ENCODE measurements at places on chromosomes 12 and 14.
A peak's percentile ranks its signal among the peaks of the same experiment; 100 is the strongest.

DNA sequence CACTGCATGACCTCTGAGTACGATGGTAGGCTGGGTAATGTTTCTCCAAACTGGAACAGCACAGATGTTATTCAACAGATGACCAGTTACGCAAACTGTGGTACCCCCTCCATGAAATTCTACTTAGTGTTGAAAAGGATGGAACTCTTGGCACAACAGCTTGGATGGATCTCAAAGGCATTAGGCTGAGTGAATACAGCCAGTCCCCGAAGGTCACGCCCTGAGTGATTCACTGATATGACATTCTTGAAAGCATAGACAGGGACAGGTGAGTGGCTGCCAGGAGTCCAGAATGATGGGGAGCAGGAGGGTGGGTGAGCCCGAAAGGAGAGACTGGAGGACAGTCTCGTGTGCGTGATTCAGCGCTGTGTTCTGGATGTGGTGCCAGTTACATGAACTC, 187.5 kb upstream of the TMEM132C start:
- H3K4me3 ChIP-seq: no peak overlapping the region

DNA sequence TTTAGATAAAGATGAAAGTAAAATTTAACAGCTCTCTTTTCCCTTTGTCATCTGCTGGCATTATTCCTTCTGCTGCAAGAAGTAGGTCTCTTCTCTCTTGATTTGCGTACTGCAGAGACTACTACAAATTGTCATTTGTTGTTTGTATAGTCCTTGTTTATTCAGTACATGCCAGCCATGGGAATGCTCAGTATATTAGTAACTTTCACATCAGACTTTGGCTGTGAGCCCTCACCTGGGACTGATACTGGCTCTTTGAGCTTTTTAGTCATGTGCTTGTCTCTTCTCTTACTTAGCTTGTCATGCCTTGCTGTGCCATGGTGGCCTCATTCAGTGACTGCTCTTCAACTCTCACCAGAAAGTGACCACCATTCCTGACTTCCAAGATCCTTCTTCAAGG, 169.8 kb downstream of the PRKCH start:
- no peaks in the 10 kb centered on the region for H3K36me3 ChIP-seq
- no peak for DNase-seq
- no peaks in the 10 kb centered on the region for H3K27me3 ChIP-seq

GRCh38 chr12:75457191-75457590, 23.4 kb upstream of the GLIPR1 start:
- H3K27me3 ChIP-seq: no peaks in the 10 kb centered on the region
- no peak for DNase-seq
- H3K4me1 ChIP-seq: no peaks in the 10 kb centered on the region
- H3K4me3 ChIP-seq: no peak overlapping the region

DNA sequence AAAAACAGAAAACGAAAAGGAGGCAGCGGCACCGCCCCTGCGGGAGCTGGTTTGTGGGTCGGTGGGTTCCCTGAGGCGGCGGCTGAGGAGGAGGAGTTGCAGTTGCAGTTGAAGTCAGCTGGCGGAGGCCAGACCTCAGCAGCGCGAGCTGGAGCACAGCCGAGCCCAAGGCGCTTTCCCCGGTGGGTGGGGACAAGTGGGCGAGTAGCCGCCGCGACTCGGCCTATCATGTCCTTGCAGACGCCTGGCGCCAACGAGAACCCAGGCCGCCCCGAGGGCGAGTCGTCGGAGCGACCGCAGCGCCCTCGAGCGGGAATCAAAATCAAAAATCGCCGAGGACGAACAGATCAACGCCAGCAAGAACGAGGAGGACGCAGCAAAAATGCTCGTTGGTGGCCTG, 12.7 kb upstream of the CLEC1A start:
- no peak overlapping the region for H3K27ac ChIP-seq
- DNase-seq: no peak
- no peaks in the 10 kb centered on the region for H3K27me3 ChIP-seq
- no peaks in the 10 kb centered on the region for H3K36me3 ChIP-seq
- H3K4me1 ChIP-seq: no peaks in the 10 kb centered on the region

DNA sequence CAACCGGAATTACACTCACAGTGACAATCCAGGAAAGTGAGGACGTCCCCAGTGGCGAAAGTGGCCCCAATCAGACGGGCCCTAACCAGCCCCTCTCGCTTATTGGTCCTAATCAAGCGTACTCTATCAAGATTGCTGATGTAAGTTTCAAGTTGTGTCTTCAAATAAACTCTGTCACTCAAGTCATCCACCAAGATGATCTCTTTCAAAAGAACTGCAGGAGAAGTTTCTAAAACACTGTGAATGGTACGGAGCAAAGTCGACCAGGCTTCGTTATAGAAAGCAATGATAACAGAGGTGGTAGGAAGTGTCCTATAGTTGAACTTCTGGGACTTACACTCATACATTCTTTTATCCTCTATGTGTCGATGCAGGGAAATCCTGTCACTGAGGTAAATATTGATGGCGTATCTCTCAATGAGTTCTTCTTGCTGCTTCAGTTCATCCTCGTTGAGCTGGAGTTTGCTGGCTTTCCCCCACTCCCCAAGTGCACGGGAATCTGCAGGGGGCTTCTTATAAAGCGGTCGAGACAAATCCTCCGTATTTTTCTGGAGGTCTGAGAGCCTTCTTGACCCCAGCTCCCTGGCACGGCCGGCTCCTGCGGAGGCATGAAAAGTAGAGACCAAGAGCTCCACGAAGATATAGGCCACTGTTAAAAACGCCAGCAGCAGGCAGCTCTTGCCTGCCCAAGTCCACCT, 604 bp downstream of the GALNT4 start:
- DNase-seq: no peak
- H3K4me1 ChIP-seq: peaks cover 17% of the 10 kb centered on the region
- H3K4me3 ChIP-seq: peak overlapping the region; percentile 99
- peak overlapping the region; percentile 97 for H3K27ac ChIP-seq

DNA sequence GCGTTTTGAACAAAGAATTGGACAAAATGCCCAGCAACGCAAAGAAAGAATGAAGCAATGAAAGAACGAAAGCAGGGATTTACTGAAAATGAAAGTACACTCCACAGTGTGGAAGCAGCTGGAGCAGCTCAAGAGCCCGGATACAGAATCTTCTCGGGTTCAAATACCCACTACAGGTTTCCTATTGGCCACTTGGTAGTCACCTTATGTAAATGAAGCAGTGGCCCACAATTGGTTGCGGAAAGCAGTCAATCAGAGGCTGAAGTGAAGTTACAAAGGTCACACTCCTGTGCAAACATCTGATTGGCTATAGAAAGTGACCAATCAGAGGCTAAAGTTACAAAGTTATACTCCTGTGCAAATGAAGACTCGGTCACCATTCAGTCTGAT, 15.0 kb upstream of the PPP1R13B start:
- H3K36me3 ChIP-seq: no peaks in the 10 kb centered on the region
- no peak for DNase-seq
- H3K4me1 ChIP-seq: peaks cover 8% of the 10 kb centered on the region
- H3K27me3 ChIP-seq: no peaks in the 10 kb centered on the region

GRCh38 chr12:988646-989045, 2.4 kb upstream of the ERC1 start:
- no peaks in the 10 kb centered on the region for H3K36me3 ChIP-seq
- H3K27ac ChIP-seq: no peak overlapping the region
- no peaks in the 10 kb centered on the region for H3K4me1 ChIP-seq
- DNase-seq: no peak
- no peak overlapping the region for H3K4me3 ChIP-seq
- no peaks in the 10 kb centered on the region for H3K27me3 ChIP-seq

GRCh38 chr14:54881235-54881760, 21.3 kb downstream of the GCH1 start:
- no peaks in the 10 kb centered on the region for H3K4me1 ChIP-seq
- no peaks in the 10 kb centered on the region for H3K36me3 ChIP-seq
- H3K4me3 ChIP-seq: peak overlapping the region; percentile 25
- DNase-seq: no peak
- peak overlapping the region; percentile 57 for H3K27ac ChIP-seq

DNA sequence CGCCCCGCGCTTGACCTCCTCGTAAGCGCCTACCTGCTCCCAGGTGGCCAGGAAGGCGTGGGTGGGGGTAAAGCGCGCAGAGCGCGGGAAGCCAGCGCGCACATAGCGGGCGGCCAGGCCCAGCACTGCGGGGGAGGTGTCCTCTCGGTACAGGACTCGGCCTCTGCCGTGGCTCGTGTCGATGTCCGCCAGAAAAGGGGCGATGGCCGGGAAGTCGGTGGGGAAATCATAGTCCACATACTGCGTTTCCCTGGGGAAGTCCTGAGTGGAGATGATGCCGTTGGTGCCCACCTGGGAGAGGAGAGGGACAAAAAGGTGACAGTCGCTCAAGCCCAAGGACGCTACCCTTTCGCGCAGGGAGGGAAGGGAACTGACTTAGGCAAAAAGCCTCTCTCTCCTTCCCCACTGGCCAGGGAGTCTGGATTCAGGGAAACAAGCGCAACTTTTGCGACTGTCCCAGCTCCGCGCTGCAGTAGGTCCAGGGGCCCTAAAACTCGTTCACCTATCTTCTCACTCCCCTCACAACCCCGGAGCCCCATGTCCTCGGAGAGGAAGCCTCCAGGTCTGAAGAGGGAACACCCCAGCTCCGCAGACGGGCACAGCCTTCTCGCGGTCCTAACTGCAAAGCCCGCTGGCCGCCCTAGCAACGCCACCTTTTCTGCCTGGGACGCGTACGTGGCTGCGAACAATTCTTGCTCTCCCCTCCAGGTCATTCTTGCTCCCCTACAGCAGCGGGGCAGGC, 815 bp downstream of the NID2 start:
- peaks cover 31% of the 10 kb centered on the region for H3K27me3 ChIP-seq
- DNase-seq: no peak
- H3K4me3 ChIP-seq: peak overlapping the region; percentile 82
- H3K36me3 ChIP-seq: no peaks in the 10 kb centered on the region

- no peak overlapping the region for H3K27ac ChIP-seq
- no peak overlapping the region for H3K4me3 ChIP-seq
- no peaks in the 10 kb centered on the region for H3K36me3 ChIP-seq
- DNase-seq: peak; percentile 4
- no peaks in the 10 kb centered on the region for H3K4me1 ChIP-seq
Measured at GRCh38 chr12:28248555-28249145, 58.4 kb downstream of the CCDC91 start.

GRCh38 chr14:21185491-21185890, 29.6 kb upstream of the OR5AU1 start:
- no peaks in the 10 kb centered on the region for H3K27me3 ChIP-seq
- H3K27ac ChIP-seq: no peak overlapping the region
- no peak for DNase-seq
- no peaks in the 10 kb centered on the region for H3K4me1 ChIP-seq
- H3K36me3 ChIP-seq: no peaks in the 10 kb centered on the region
- no peak overlapping the region for H3K4me3 ChIP-seq

DNA sequence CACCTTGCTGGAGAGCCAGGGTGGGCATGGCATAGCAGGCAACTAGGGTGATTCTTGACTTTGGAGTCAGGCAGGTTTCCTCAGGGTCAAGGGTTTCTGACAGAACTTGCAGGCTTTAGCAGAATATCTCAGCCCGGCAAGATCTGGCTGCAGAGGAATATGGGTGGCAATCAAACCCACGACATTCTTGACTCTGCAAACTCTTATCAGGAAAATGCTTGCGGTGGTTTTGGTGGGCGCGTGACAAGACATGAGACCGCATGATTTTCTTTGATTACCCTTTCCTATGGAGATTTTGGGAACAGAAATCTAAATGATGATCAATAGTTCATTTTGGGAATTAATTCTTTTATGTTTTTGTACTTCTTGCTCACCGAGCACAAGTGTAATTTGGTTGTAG, 449.5 kb downstream of the VRK1 start:
- DNase-seq: no peak
- H3K4me3 ChIP-seq: no peak overlapping the region
- H3K36me3 ChIP-seq: no peaks in the 10 kb centered on the region
- H3K27ac ChIP-seq: no peak overlapping the region
- no peaks in the 10 kb centered on the region for H3K27me3 ChIP-seq

DNA sequence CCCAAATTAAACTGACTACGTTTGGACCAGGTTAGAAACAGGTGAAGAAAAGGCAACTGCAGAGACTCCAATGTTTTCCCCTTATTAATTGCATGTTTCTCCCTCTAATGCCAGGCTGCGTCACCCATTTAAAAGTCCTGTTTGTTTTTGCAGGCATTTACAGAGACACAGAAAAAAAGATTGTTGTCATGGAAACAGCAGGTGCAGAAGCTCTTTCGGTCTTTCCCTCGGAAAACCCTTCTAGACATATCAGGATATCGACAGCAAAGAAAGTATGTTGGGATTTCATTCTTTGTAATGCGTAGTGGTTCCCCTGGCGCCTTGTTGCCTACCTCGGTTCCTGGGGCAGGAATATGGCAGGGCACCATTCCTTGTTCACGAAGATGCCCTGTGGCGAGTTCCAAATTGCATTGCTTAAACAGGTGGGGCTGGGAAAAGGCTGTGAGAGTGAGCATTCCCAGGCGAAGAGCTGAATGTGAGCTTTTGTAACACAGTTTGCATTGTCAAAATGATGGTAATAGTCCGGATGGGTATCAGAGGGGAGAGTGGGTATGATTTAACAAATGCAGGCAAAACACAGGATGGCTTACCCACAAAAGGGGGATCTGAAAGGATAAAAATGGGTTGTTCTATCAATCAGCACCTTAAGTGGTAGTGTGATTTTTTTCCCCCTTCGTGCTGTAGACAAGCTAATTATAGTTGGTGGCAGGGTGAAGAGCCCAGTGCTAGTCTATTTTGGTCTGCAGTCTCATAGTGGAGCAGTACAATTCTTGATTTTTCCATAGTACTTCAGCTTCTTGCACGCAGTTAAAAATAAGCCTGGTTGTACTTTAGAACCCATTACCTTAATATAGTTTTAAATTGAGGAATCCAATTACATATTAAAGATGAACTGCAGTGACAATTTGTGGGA, 132.4 kb downstream of the GCH1 start:
- DNase-seq: no peak
- peaks cover 21% of the 10 kb centered on the region for H3K4me1 ChIP-seq
- H3K27me3 ChIP-seq: no peaks in the 10 kb centered on the region
- H3K27ac ChIP-seq: no peak overlapping the region

DNA sequence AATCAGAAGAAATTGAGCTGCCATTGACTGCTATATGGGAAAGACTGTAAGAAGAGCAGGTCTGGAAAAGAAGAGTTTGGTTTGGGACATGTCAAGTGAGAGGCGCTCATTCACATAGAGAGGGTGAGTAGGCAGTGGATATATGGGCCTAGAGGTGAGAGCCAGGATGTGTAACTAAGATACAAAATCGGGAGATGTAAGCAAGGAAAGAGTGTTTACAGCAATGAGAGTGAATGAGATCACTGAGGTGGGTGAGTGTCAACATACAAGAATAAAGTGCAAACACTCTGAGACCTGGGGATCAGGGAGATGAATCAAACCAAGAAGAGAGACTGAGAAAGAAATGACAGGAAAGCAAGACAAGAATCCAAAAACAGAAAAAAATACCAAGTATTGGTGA, 58.0 kb upstream of the RTRAF start:
- DNase-seq: no peak
- no peaks in the 10 kb centered on the region for H3K27me3 ChIP-seq
- H3K36me3 ChIP-seq: peaks cover 2% of the 10 kb centered on the region
- H3K4me3 ChIP-seq: no peak overlapping the region

- no peaks in the 10 kb centered on the region for H3K36me3 ChIP-seq
- no peaks in the 10 kb centered on the region for H3K27me3 ChIP-seq
- DNase-seq: peak; percentile 91
- H3K27ac ChIP-seq: no peak overlapping the region
Measured at GRCh38 chr12:1093166-1093751, 102.2 kb downstream of the ERC1 start.

GRCh38 chr12:28189784-28190320, 404 bp upstream of the CCDC91 start:
- H3K4me3 ChIP-seq: peak overlapping the region; percentile 90
- H3K36me3 ChIP-seq: no peaks in the 10 kb centered on the region
- no peak for DNase-seq
- H3K27ac ChIP-seq: peak overlapping the region; percentile 92
- peaks cover 4% of the 10 kb centered on the region for H3K4me1 ChIP-seq
- no peaks in the 10 kb centered on the region for H3K27me3 ChIP-seq

- H3K4me1 ChIP-seq: no peaks in the 10 kb centered on the region
- no peaks in the 10 kb centered on the region for H3K27me3 ChIP-seq
- no peaks in the 10 kb centered on the region for H3K36me3 ChIP-seq
- no peak overlapping the region for H3K4me3 ChIP-seq
- no peak overlapping the region for H3K27ac ChIP-seq
Measured at GRCh38 chr12:29066011-29066588, 83.0 kb upstream of the FAR2 start.
